NCI-H2081 (cell line): ENCODE measurements at places on chromosomes 2 and 18.

DNA sequence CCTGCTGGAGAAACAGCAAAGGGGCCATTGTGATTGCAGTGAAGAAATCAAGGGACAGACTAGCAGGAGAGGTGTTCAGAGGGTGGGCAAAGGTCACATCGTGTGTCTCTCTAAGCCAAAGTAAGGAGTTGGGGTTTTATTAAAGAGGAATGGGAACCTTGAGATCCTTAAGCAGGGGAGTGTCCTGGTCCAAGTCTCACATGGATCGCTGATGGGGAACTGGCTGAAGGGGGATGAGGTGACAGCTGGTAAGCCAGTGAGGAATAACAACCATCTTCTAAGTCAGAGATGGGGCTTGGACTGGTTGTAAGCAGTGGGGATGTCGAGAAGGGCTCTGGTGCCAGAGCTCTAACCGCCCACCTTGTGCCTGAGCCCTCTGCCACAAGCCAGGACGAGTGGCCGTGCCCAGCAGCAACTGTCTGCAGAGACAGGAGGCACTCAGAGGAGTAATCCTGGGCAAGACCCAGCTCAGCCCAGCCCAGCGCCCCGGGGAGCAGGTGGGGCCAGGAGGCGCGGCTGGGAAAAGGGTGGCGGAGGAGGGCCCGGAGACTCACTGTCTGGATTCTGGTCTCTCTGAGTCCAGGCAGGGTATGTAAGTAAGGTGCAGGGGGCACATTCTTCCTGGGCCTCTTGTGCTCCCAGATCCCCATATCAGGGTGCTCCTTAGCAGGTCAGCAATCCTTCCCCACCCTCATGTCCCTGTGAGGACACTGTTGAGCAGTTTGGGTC is 13.7 kb downstream of the WNT10A start:
- DNase-seq: no peak

GRCh38 chr2:51778806-51779205 is 746.9 kb upstream of the NRXN1 start:
- DNase-seq: no peak

GRCh38 chr2:145305889-145306288 is 786.0 kb upstream of the ZEB2 start:
- DNase-seq: no peak

DNA sequence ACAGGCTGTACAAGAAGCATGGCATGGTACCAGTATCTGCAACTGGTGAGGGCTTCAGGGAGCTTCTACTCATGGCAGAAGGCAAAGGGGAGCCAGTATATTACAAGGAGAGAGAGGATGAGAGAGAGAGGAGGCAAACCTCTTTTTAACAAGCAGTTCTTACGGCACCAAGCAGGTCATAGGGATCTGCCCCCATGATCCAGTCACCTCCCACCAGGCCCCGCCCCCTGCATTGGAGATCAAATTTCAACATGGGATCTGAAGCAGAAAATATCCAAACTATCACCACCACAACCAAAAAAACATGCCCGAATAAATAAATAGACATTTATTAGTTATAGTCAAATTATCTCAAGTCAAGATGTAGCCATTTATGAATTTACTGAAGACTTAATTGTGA is 14.5 kb upstream of the SLC35F5 start:
- DNase-seq: no peak

DNA sequence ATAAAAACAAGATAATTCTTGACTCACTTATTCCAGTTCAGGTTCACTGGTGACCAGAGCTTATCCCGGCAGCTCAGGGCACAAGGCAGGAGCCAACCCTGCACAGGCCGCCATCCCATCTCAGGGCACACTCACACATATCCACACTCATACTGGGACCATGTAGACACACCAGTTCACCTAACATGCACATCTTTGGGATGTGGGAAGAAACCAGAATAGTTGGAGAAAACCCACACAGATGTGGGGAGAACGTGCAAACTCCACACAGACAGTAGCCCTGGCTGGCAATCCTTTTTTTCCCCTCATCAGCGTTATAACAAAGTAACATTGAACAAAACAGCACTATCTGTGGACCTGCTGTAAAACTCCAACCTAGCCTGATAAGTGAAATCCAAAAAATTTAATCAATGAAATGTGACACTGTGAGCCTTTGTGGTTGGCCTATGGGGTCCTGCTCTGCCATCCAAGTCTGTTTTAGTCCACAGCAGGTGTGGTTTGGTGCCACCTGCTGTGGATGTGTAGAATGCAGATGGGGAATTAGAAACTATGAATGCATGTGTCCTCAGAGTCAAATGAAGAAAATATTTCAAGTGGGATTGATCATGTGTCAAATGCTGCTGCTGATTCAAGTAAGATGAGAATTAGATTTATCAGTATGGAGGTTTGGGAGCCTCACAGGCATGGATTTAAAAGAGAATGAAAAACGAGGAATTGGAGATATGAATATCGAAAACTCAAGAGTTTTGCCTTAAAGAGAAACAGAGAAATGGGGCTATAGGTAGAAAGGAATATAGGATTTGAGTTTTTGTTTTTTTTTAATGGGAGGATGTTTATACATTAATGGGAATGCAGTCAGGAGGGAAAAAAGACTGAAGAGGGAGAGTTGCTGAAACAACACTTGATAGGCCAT is 47.0 kb downstream of the UGP2 start:
- DNase-seq: peak; percentile 64

- DNase-seq: no peak
These were observed 298.7 kb upstream of the MGAT5 start for GRCh38 chr2:133955169-133955568.

DNA sequence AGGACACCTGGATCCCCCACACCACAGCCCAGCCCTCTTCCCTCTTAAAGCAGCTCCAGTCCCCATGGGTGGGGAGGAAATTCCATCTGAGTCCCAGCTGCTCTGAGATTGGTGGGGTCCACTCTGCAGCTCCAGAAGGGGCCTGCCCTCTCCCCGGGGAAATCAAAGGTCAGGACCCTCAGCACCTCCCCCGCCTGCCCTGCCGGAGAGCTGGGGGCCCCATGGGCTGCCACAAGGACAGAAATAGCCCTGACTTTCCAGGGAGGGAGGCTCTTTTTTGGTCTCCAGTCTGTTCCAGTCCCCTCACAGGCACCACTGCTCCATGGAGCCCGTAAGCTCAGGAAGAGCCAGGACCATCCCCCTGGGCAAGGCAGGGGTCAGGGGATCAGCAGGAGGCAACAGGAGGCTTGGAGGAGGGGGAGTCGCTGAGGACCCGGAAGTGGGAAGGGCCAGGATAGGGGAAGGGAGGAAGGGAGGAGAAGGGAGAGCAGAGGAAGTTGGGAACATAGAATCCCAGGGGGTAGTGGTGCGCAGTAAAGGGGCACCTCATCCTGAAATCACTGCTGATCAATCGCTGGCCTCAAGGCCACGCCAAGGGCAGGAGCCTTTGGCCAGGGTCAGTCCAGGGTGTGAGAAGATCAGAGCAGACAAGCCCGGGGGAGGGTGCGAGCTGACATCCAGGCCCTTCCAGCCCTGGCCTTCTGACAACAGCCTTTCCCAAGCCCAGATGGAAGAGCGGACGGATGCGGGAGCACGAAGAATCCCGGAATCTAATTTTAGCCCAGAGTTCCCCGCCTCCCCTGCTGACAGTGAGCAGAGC is 7.6 kb downstream of the ADRA2B start:
- no peak for DNase-seq

GRCh38 chr18:63237881-63238692 is 81.5 kb downstream of the BCL2 start:
- no peak for DNase-seq

DNA sequence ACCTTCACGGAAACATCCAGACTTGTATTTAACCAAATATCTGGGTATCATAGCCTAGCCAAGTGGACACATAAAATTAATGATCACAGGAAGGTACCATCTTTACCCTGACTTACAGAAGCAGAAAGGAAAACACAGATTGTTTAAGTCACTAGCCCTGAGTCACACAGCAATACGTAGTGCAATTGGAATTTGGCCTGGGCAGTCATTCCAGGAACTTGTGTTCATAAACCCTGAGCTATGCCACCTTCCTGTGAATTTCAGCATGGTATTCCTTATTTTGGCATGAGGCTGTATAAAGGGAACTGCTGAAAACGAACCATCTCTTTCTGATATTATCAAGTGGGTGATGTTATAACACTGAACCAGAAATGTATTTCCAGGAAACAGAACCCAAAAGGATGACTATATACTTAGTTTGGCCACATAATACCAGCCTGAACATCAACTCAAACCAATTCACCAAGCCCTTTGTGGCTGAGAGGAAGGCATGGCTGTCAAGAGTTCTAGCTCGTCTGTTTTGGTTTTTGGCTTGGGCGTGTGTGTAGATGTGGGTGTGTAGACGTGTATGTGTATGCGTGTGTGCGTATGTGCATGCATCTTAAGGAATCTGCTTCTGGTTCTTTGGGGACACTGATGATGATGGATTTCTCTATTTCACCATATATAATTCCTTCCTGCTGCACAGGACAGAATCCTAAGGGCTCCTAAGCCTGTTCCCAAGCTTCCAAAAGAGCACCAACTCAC is 533.4 kb upstream of the ID2 start:
- no peak for DNase-seq

DNA sequence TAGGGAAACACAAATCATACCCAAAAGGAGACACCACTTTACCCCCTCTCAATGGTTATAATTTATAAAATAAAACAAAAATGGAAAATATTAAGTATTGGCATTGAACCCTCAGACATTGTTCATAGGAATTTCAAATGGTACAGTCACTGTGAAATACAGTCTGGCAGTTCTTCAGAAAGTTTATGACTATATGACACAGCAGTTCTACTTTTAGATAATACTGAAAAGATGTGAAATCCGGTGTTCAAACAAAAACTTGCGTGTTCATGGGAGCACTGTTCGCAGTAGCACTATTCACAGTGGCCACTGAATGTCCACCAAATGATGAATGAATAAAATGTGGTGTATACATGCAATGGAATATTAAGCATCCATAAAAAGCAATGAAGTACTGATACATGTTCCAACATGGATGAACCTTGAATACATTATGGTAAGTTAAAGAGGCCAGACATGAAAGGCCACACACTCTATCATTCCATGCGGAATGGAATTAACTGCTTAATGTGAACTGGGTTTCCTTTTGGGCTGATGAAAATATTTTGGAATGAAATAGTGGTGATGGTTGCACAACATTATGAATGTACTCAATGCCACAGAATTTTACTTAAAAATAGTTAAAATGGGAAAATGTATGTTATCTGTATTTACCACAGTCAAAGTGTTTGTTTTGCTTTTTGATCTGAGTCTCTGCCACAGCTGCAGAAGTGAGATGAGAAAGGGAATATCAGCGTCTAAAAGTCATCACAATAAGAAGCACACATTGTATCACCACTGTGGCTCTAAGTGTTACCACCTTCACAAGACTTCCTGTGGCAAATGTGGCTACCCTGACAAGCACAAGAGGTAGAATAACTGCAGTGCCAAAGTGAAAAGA is 864.6 kb downstream of the SUCLG1 start:
- no peak for DNase-seq

- no peak for DNase-seq
These were observed 567.2 kb downstream of the TMX3 start for GRCh38 chr18:68147728-68148127.

GRCh38 chr18:42977982-42978637 is 137.4 kb downstream of the RIT2 start:
- DNase-seq: peak; percentile 69

GRCh38 chr2:226707499-226707898 is 92.1 kb downstream of the IRS1 start:
- DNase-seq: no peak

DNA sequence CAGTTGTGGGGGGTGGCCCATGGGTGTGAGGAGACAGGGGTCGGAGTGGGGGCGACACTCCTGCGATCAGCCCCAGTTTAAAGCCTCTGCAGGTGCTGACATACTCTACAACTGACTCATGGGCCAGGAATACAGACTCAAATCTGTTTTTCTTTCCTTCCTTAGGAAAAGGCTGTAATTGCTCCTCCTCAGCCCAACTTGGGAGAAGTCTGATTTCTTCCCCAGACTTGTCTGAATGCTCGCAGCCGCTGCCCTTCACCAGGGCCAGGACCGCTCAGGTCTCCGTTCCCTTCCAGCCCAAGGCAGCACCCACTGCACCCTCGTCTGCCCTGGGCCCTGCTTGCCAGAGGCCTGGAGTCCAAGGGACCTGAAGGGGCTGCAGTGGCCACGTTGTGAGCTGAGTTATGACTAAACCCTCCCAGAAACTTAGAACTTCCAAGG is 41.3 kb downstream of the RHOB start:
- DNase-seq: no peak

DNA sequence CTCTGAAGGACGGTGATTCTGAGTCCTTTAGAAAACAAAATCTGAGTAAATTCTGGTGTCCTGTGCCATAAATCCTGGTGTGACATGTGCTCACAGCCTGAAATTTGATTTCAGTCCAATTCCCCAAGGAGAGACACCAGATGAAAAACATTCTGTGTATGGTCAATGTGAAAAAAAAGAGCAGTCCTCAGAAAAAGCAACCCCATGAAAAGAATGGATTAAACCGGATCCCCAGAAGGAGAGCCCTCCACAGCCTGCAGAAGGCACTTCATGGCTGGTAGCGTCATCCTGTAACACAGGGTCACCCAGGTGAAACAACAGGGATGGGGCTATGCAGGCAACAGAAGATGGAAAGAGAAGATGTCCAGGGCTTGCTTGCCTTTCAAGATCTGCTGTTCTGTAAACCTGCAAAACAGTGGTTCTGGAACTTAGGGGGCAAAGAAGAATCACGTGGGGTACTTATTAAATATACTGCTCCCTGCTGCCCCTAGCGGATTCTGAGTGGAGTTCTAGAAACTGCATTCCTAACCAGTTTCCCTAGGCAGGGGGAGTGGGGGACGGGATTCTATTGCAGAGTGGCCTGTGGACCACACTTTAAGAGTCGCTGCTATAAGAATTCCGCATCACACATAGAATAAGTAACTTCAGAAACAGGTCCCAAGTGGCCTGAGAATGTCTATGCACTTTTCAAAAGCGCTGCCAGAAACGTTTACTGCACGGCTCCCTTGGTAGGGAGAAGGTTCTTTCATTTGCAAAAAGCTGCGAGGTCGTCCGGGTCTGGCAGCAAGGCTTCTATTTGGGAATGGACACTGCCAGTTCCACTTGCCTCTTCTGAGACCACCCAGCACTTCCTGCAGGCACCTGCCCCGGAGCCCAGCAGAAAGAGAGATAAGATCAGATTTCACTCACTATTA is 118.9 kb upstream of the ARL5A start:
- no peak for DNase-seq

DNA sequence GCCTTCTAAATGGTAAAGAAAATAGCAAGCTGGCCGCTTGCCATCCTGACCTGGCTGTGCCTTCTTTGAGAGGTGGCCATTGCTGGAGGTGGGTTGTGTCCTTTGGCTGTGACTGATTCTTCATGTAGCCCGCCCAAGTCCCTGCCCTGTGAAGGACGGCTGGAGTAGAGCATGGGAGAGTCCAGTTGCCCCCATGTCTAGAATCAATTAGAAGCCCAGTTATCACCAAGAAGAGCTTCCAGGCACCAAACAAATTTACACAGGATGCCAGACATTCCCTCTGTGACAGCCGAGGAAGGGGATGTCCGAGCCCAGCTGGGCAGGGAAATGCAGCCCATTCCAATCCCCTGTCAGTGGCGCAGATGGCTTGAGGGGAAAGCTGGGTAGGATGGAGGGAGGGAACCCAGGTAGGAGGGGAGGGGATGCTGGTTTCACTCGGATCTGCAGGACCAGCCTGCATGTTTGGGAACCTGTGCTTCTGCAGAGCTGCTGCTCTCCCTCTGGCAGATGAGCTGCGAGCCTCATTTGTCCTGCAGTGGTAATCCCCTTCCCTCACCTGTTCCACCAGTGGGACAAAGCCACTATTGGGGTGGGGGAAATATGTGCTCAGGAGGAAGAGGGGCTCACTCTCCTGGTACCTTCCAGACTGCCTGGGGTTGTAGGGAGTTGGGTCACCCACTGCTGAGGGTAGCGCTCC is 25.7 kb upstream of the ASB18 start:
- DNase-seq: no peak
